Lung (tissue), 17 donors: ENCODE measurements at places on chromosomes 4 and X. TPM values are rescaled to one million over a fixed set of nuclear protein-coding genes. Genes with fewer than 3 reads are reported as not detected.
A peak's percentile ranks its signal among the peaks of the same experiment; 100 is the strongest.

DNA sequence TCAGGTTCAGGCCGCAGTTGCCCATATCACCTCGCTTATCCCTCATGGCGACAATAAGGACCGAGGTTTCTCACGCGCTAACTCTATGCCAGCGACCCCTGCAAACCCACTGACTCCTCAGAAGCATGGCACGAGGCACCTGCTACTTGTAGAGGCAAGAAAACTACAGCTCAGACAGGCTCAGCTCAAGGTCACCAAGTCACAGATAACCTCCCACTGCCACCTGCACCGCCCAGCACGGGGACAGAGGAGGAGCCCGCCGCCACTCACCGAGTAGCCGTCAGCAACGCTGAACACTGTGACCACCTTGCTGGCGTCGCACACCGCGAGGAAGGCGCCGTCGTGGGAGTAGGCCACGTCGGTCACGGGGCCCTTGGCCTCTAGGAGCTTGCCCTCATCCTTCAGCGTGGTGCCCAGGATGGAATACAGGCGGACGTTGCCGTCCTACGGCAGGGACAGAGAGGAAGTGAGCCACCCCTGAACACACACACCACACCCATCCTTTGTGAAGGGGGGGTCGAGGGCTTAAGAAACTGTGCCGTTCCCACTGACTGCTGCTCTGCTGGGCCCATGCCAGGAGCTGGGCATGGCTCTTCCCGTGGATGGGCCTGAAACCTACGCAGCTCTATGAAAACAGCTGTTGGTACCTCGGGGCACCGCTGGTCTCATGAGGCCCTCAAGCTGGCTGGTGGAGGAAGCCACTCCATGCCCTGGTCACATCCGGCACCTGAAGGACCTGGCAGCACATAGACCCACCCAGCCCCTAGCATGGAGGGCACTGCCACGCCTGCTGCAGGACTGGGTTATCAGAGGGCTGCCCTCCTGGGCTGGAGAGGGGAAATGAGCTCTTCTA is 38.9 kb downstream of the WDR1 start:
- DNase-seq = no peak

GRCh38 chrX:13670197-13670596 is 17.3 kb downstream of the TCEANC start:
- no peak for DNase-seq

DNA sequence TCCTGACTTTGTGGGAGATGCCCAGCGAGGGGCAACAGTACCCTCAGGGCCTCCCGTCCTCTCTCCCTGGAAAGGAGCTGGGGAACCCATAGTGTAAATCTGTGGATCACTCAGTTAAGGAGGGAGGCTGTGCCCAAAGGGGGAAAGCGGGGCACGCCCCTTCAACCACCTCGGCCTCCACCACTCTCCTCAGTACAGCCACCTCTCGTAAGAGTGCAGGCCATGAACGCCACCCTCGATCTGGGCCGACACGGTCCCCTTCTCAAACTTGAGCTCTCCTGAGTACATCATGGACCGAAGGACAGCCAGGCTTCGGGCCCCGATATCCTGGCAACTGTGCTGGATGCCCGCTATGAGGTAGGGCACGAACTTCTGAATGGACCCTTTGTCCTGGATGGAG is 221.8 kb upstream of the ATP6AP2 start:
- no peak for DNase-seq

DNA sequence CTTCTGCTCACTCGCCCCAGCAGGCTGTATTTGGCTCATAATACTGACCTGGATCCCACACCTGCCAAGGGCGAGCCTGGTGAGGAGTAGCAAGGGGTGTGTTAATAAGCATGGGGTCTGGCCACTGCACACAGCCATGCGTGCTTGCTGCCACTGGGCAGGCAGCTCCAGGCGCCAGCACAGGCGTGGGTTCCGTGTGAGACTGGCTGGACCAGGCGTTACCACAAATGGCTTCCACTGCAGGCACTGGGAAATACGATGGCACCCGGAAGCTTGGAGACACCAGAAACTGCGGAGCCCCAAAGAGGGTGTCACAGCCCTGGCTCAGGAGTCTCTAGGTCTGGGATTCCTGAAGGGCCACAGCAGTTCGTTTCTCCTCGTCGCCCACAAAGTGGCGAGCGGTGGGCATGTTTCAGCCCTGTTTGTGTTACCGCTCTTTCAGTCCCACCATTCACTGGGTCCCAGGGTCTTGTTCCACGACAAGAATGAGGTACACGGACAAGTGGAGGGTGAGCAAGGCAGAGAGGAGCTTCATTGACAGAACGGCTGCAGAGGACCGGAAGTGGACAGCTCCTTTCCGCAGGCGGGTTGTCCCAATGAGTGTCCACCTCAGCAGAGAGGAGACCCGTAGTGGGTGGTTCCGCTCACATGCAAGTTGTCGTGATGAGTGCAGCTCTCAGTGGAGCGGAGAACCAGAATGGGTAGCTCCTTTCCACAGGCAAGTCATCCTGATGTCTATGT is 428.9 kb downstream of the EPHA5 start:
- DNase-seq = no peak

GRCh38 chrX:23292988-23293651 is 41.5 kb upstream of the PTCHD1 start:
- DNase-seq = no peak

DNA sequence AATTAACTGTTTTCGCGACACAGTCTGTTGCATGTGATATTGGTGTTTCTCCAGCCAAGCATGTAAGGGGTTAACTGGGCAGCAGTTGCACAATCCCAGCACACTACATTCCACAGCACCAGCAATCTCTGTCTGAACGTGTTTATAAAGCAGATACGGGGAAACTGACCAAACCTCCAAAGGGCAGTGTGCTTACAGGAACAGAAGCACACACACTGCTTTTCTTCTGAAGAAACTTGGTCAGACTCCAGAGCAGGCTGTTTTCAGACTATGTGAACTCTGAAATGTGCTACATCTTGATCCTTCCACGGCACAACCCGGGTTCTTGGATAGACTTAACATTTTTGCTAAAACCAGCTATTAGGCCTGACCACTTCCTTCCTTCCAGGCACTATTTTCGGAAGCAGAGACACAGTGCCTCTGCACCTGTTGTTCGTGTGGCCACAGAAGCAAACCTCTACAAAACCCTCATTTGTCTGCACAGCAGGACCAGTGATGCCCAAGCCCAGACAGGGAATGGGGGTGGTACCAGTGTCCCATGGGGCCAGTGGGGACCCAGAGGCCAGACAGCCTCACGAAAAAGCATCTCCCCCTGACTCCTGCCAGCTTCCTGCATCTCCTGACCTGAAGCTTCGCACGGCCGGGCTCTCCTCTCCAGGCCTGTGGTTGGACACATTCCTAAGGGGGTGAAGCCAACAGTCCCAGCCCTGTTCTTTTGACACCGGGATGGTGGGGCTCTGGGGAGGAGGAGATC is 90.1 kb downstream of the IRF2 start:
- DNase-seq = peak; percentile 89

- DNase-seq = no peak
These were observed 39.2 kb downstream of the MAP7D3 start for GRCh38 chrX:136211766-136212556.

GRCh38 chr4:186685767-186686183 is 37.9 kb downstream of the FAT1 start:
- DNase-seq = no peak

- no peak for DNase-seq
These were observed 646.1 kb downstream of the RAPGEF2 start for GRCh38 chr4:159748834-159749444.

DNA sequence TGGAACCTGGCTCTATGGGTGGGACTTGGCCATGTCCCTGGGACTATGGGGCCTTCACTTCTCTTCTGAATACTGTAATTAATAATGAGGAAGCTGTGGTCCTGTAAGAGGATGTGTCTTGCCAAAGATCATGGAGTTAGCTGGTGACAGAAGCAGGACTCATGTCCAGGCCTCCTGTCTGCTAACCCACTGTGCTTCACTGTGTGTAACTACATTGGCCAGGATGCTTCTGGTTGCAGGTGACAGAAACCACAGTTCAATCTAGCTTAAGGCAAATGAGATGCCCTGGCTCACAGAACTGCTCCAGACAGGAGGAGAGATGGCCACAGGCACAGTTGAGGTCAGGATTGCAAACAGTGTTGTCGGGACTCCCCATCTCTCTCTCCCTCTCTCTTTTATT is 3.1 kb downstream of the MTMR1 start:
- no peak for DNase-seq

DNA sequence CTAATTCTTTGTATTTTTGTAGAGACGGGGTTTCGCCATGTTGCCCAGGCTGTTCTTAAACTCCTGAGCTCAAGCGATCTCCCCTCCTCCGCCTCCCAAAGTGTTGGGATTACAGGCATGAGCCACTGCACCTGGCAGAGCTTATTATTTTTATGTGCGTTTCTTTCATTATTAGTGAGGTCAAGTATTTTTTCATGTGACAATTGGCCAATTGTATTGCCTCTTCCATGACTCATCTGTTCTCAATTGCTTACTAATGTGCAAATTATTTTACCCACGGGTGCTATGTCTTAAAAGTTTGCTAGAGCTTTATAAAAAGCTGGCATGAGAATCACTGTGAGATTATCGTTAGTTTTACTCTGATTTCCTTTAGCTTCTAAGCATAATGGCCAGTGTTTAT is 13.0 kb upstream of the ARX start:
- no peak for DNase-seq

- DNase-seq = no peak
These were observed 38.1 kb upstream of the ANXA3 start for GRCh38 chr4:78513411-78513975.

DNA sequence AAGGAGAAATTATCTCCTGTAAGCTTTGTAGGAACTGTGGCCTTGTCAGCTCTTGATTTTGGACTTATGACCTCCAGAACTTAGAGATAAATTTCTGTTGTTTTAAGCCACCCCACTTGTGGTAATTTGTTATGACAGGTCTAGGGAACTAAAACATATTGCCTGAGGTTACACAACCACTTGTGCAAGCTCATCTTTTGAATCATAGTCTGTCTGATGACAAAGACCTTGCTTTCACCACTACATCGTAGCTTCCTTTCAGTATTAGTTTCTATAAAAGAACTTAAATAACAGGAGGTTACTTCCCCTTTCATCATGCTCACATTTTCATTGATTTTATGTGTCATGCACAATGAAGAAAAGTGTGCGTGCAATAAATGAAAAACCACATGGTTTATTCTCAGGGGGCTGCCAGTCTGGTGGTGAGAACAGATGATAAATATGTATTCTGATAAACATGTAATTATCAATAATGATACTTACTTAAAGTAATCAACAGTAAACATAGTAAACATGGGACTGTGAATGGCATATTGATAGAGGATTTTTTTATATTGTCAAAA is 690.0 kb upstream of the HS3ST1 start:
- DNase-seq = no peak

DNA sequence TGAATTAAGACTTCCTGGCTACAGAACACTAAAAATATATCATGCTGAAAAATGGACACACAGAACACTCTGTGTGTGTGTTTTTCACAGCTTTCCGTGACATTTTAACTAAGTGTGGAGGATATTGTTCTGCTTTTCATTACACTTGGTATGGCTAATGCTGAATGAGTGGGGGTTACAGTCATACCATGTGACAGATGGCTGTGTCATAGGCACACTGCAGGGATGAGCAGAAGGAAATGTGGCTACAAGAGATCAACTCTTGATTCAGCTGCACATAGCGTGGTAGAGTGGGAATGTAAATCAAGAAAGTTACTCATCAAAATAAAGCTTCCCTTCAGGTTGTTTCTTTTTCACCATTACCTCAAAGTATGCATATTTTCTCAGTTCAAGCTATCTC is 669.8 kb downstream of the IQCM start:
- DNase-seq = no peak

DNA sequence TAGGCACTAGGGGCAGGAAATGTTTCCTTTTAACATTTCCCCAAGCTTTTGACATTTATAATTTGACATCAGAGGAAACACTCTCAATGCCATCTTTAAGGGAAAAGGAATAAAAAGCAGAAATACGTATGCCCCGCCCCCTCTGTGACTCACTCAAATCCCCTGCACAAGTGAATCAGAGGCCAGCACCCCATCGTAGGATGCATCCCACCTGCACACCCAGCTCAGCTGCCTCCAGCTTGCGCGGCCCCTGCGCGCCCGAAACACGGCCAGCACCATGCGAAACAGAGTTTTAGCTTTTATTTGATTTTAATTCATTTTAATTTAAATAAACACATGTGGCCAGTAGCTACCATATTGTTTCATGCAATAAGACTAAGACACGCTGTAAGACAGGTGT is 29.5 kb downstream of the ABLIM2 start:
- no peak for DNase-seq

GRCh38 chr4:78710536-78710935 is 65.6 kb upstream of the BMP2K start:
- no peak for DNase-seq

DNA sequence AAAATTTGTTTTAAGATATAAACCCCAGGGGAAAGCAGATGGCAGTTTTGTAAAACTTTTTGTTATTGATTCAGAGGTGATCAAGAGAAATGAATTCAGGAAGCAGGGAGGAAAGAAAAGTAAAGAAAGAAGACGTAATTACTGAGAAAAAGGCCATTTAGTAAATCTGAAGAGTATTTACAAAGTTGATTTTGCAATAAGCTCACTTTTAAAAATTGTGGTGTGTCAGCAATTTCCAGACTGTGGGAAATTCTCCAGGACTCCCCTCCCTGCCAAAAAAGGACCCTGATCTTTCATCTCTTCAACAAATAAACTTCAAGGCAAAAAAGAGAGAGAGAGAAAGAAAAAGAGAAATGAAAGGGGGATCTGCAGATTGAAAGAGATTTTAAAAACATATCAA is 36.6 kb downstream of the PCYT1B start:
- DNase-seq = peak; percentile 38

- DNase-seq = no peak
These were observed 140.0 kb downstream of the COL4A6 start for GRCh38 chrX:108298165-108298602.

DNA sequence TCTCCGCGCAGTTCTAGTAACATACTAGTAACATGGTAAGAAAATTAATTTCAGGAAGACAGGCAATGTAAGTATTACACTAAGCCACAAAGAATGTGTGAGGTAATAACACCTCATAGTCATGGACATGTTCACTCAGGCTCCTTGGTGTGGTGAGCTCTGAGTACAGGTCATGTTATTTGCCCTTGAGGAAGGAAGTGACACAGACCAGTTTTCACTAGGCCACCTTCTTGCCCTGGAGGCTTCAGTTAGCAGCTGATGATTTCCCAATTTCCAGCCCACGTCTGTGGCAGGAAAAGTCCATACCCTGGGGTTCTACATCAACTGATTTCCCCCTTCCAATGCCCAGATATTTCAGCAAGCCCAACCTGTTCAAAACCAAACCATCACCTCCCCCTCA is 6.7 kb downstream of the APOO start:
- no peak for DNase-seq

GRCh38 chr4:82610041-82610440 is 48.3 kb upstream of the TMEM150C start:
- no peak for DNase-seq

XIAP gene
- 8.5 TPM for polyA plus RNA-seq

USP17L24 gene
- polyA plus RNA-seq = not detected

NMU gene
- polyA plus RNA-seq = 1.8 TPM

PAGE5 gene
- not detected for polyA plus RNA-seq

AMELX gene
- polyA plus RNA-seq = not detected

MMRN1 gene
- polyA plus RNA-seq = 17.1 TPM

ART3 gene
- not detected for polyA plus RNA-seq

KIF4A gene
- 0.66 TPM for polyA plus RNA-seq

F11 gene
- 3.2 TPM for polyA plus RNA-seq

TCEAL5 gene
- 0.12 TPM for polyA plus RNA-seq

ARMCX2 gene
- 13.5 TPM for polyA plus RNA-seq

DOK7 gene
- polyA plus RNA-seq = 0.53 TPM

GLOD5 gene
- 1.7 TPM for polyA plus RNA-seq
